Activated CD8-positive, alpha-beta memory T cell treated with anti-CD3 and anti-CD28 coated beads for 1 hour (primary cell): ENCODE measurements at places on chromosomes 5 and 9.

DNA sequence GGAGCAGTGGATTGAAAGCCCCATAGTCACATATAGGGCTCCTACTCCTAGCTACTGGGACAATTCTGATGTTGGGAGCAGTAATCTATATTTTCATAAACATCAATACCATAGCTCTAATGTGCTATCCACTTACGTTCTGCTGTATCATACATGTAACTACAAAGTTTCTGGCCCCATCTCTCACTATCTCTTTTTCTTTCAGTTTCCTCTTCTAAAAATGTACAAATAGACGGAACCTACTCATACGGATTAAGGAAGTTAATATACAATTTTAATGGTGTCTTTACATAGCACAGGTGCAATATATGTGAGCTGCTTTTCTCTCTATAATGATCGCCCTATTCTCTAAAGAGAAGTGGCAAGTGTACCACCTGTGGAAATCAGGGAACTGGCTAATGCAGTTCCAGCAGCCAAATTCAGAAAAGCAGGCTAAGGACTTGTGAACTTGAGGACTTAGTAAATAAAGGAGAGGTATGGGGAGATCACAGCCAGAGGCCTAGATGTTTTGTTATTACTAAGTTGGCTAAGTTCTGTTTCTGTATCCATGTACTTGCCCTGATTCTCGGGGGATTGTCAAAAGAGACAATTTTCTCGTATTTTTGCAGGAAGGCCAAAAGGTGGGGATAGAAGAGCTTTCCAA, 1021.9 kb downstream of the CDH12 start:
- DNase-seq = no peak

- DNase-seq = no peak
These were observed 247.3 kb downstream of the PSAT1 start for GRCh38 chr9:78544230-78544629.

DNA sequence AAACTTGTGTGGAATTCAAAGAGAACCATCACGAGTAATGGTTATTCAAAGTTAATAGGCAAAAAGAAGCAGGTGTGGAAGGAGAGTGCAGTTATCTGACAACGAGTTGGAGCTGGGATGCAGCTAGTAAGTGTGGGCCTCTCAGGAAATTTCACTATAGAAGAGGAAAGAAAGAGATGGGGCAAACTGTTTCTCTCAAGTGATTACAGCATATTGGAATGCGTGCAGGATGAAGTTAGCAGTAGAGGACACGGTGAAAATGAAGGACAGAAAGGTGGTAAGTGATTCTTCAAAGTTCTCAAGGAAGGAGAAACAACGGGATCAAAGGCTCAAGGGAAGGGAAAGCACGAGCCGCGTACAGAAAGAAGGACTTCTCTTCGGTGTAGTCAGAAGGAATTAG, 84.0 kb downstream of the ADAMTS12 start:
- no peak for DNase-seq

- DNase-seq = no peak
These were observed 165.1 kb downstream of the PLK2 start for GRCh38 chr5:58294598-58295305.

DNA sequence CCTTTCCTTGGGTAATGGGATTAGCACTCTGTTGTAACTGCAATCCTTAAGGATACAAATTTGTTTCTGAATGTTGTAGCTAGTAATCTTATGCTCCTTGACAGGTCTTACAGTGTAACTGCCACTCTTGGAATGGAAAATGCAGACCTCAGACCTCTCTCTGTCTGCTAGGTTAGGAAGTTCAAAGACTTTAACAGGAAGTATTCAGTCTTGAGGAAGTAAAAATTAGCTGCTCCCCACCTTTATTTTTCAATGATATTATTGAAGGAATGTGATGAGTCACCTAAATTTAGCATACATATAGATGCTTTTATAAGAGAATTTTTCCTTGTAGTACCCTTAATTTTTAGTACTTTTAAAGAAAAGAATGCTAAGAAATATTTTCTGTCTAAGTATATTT, 71.5 kb downstream of the PAM start:
- no peak for DNase-seq

- no peak for DNase-seq
These were observed 212.9 kb downstream of the MARCHF11 start for GRCh38 chr5:15966651-15967050.

DNA sequence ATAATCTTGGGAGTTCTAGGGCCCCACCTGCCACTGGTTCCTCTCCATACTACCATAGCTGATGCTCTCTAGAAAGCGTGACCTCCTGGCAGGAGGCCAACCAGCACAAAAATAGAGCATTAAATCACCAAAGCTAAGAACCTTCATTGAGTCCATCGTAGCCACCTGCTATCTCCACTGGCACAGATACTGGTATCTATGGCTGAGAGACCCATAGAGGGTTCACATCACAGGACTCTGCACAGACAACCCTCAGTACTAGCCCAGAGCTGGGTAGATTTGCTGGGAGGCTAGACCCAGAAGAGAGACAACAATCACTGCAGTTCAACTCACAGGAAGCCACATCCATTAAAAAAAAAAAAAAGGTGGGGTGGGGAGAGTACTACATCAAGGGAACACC, 509.1 kb downstream of the DTWD2 start:
- DNase-seq = no peak

DNA sequence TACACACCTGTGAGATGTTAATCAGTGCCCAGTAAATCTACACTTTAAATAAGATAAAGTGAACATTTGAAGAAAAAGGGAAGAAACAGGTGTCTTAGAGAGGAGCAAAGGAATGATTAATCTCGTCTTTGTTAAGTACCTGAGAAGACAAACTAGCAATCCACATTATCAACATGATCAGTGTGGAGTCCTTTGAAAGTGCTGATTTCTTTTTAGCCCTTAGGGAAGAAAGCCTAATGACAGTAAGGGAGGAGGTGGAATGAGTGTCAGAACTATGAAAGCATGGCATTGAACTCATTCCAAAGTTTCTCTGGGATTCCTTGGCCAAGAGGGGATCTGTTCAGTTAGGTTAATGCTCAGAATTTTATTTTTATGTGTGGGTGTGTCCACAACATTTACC, 1109.0 kb upstream of the ACO1 start:
- DNase-seq = no peak

GRCh38 chr5:90803876-90804275, 245.3 kb downstream of the ADGRV1 start:
- no peak for DNase-seq

DNA sequence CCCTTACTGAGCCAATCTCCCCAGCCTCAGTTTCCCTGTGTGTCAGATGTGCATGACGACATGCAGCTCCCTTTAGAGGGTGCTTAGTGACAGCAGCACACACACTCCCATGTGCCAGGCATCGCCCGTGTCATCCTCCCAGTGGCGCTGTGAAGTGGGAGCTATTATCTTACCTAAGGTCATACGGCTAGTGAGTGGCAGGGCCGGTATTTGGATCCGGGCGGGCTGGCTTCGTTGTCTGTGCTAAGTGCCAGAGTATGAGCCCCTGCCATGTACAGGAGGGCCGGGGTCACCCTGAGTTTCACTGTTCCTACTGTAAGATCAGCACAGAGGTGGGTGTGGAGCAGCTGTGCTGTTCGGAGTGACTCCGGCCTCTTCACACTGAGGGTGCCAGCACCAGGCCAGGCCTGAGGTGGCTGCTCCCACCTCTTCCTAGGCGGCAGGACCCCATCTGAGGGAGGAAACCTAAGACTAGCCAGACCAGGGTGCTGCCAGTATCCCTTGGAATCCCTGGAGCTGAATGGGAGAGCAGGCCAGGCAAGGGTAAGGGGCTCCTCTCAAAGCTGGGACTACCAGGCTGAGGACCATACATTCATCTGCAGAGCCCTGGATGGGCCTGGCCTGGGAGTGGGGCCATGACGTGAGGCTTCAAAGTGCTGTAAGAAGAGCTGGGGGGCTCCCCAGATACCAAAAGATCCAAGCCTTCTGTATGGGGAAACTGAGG, 22.5 kb downstream of the AQP7 start:
- DNase-seq = no peak

GRCh38 chr9:2559192-2560152, 62.1 kb upstream of the VLDLR start:
- DNase-seq = no peak

GRCh38 chr5:163532171-163533084, 27.0 kb downstream of the MAT2B start:
- no peak for DNase-seq

- DNase-seq = no peak
These were observed 1.5 kb downstream of the NDFIP1 start for GRCh38 chr5:142110046-142110531.

DNA sequence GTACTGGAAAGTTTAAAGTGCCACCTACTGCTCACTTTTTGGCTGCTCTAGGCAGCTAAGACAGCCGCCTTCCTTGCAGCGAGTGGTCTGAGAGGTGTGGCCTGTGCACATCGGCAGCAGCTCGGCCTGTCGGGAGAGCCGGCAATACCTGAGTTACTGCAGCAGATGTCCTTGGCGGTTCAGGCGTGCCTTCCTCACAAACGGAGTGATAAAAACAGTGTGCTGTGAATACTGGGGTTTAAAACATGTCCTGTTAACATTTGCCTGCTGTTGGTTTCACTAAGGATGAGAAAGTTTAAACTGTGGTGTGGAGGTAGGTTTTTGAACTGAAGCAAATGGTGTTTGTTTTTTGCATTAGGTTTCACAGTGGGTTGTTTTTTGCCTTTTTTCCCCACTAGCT, 12.9 kb downstream of the TRAF2 start:
- no peak for DNase-seq

DNA sequence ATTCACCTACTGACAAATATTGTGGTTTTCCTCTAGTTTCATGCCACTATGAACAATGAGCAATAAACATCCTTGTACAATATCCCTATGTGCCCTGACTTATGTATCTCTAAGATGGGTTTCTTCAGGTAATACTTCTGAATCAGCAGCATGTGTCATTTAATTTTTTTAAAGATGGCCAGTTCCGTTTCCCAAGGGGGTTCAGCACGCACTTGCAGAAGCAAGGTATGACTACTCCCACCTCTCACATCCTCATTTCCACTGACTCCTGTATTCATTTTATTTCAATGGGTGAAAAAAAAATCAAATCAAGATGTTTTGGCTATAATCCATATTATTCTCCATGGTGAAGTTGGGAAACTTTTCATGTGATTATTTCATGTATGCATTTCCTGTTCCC, 14.7 kb upstream of the ADAMTS19 start:
- no peak for DNase-seq

- DNase-seq = no peak
These were observed 47.0 kb downstream of the OLFM1 start for GRCh38 chr9:135134268-135135022.

DNA sequence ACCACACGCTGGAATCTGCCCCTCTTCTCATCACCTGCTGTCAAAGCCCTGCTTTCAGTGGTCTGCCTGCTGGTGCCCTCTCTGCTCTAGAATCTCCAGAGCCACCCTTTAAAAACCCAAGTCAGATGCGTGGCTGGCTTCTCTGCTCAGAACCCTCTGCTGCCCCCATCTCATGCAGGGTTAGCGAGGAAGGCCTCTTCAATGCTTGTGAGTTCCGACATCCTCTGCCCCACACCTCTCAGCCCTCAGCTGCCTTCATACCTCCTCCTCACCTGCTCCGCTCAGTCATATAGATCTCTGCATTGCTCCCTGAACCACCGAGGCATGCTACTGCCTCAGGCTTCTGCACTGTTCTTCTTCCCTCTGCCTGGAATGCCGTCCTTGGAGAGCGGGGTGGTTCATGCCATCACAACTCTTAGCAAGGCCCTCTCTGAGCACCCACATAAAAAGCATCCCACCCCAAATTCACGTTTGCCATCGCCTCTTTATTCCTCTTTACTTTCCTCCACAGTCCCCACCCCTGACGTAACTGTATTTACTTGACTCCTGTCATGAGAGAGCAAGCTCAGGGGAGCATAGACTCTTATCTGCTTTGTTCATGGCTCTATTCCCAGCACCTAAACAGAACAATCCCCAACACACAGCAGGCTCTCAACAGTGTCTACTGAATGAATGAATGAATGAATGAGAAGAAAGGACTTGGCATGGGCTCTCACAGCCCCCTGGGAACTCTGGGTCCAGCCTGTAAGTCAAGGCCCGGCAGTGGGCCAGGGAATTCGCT, 10.4 kb downstream of the SHB start:
- DNase-seq = no peak

GRCh38 chr5:52825826-52826225, 38.1 kb downstream of the ITGA1 start:
- DNase-seq = no peak

DNA sequence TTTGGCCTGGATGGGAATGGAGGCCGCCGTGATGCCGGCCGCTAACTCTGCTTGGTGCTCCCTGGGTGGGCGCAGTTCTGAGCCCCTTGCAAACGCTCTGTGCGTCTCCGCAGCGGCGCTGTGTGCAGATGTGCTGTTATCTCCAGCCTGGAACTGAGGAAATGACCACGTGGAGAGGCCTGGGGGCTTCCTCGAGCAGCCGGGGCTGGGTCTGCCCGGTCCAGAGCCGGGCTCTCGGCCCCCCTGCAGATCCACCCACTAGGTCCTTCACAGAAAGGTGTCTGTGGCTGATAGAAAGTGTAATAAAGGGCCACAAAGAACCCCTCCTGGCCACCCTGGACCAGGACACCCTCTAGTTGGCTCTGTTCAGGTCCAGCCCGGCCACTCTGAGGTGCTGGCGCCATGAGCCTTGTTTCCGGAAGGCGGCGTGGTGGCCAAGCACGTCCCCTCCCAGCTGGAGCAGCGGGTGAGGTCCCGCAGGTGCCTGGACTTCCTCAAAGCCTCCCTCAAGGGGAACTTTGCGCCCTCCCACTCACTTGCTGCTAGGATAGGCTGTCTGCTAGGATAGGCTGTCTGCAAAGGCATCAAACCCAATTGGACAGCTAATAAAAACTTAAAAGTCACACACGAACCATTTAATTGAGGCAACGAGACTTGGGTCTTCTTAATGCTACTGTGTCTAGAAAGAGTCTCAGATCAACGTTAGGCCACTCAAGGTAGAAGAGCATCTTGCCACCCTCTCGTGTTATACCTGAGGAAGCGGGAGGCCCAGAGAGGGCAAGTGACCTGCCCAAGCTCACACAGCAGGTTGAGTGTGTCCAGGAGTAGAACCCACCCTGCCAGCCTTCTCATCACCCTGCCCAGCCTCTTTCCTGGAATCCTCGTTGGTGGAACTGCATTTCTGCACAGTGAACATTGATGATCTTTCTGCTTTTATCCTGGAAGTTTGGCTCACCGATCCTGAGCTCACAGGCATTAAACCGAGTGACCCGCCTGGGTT, 109.3 kb upstream of the FCN2 start:
- DNase-seq = no peak

DNA sequence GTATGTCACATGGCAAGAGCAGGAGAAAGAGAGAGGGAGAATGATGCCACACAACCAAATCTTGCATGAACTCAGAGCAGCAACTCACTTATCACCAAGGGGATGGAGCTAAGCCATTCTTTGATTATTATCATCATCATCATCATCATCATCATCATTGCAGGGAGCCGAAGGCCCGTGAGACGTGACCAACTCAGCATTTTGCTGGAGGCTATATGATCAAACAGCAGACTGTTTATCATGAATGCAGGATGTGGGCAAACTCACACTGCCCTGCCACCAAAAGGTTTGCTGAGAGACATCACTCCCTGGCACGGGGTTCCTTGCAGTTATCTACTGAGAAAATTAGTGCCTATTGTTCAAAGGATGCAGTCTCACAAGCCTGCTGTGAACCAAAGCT, 8.6 kb upstream of the ZNF169 start:
- no peak for DNase-seq

- no peak for DNase-seq
These were observed 29.4 kb downstream of the RHOBTB3 start for GRCh38 chr5:95760273-95761191.
